ENCODE measurements at places on chromosomes 4 and X.

- no peak for DNase-seq
These were observed 13.6 kb downstream of the RNF212 start for GRCh38 chr4:1099684-1100335.

DNA sequence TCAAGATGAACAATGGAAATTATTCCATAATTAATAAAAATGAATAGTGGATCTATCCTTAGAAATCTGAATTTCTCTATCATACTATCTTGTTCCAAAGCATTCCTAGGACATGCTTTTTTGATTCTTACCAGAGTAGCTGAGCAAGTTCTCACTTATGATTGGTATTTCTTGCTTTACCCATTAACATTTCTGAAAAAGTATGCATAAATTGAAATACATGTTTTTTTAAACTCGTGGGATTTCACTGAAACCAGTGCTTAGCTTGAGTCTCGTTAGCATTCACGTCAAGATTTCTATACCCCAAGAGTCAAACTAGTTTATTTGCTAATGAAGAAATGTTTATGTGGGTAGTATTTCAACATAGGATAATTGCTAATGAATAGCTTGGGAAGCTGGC is 89.0 kb downstream of the ELOVL6 start:
- DNase-seq, result no peak

- DNase-seq, result peak; percentile 82
These were observed 22.0 kb downstream of the SPARCL1 start for GRCh38 chr4:87506974-87507701.

GRCh38 chrX:122203399-122203798 is 980.7 kb upstream of the GRIA3 start:
- no peak for DNase-seq

DNA sequence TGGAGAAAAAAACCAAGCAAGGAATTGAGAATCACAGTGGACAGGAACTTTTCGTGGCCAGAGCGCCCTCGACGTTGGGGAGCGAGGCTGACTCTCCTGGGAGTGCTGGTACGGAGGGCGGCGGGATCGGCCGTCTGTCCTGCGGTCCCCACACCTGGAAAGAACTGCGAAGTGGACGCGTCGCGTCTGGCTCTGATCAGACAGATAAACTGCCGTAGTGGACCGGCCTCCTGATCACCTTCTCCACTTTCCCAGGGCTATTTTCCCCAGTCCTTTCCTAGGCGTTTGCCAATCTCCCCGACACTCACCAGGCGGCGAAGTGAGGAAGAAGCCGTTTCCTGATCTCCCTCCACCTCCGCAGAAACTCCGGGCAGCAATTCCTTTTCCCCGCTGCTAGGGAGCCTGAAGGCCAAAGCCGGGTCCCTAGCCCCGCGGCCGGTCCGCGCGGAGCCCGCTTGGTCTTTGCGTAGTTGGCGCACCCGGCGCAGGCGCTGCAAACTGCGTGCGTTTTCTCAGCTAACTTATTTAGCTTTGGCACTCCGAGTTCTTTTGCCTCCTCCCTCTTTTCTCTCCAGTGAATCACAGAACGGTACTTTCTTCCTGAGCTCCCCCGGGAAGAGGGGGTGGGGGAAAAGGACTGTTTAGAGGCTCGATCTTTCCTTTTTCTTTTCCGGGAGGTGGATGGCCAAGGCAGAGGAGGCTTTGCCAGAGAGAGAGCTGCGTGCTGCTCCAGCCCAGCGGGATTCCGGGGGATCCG is at the start of gene ARSJ:
Gene ARSJ (minus strand): TSS at position 500 of the 757 bp plus-strand sequence. CDS start 813 bp downstream, outside the sequence.
- peak; percentile 68 for DNase-seq

DNA sequence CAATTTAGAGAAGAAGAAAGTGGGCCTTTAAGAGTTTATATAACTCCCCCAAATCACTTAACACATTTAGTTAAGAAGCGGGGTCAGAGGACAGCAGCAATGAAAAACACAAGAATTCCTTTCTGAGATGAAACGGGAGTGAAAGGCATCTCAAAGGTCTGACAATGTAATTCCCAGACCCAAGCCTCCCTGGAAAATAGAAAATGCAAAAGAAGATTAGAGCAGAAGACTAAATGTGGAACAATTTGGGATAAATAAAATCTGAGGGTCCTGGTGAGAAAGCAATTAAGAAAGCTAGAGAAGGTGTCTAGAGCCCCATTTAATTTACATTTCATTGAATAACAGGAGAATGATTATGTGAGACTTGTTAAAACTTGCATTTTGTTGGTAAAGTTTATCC is 19.1 kb upstream of the ART3 start:
- DNase-seq, result no peak

GRCh38 chr4:117137145-117137544 is 51.8 kb upstream of the TRAM1L1 start:
- peak; percentile 8 for DNase-seq

DNA sequence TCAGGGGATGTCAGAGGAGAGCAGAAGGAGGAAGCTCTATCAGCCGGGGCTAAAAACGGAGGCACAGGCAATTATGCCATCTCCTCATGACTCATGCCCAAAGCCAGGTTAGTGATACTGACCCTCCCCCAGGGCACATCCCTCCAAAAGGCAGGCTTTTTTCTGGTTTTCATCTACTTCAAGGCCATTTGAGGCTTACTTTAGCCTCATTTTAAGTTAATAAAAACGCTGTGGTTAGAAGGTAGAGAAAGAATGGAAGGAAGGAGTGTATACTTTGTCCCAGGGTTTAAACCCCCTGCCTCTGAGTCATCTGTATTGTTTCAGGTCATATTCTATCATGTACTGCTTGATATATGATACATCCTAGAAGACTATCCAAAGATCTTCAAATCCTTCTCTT is 89.7 kb upstream of the NDP start:
- DNase-seq, result no peak

GRCh38 chrX:108735091-108735678 is 1.2 kb downstream of the IRS4 start:
- no peak for DNase-seq

DNA sequence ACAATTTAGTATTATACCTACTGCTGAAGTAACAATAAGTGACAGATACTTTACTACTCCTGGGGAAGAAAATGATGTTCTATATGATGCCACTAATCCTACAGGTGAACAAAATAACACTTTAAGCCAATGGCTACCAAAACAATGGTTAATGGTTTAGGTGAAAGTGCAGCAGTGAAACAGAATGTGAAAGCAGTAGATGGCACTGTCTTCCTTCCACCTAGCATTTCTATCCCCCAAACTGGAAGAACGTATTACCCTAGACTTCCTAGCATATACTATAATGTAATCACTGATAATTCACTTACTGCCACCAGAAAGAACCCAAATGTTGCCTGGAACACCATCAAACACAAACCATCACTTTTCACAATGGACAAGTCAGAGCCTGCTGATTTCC is 18.9 kb upstream of the CABS1 start:
- no peak for DNase-seq

DNA sequence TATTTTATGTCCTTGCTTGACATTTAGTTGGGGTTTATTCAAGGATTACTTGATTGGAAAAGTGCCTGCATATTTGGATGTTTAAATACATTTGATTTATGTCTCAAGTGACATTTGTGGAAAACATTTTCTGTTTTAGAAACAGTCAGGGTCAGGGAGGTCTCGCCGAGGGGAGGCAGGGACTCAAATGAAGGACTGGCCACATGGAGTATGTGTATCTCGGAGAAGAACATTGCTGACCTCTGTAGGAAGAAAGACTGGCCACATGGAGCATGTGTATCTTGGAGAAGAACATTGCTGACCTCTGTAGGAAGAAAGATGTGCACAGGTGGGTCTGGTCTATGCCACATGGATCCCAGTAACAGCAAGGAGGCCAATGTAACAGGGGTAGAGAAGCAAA is 233.6 kb downstream of the TRIML1 start:
- DNase-seq, result no peak

All from GM04503 (cell line).